Vein endothelial cell (primary cell): ENCODE measurements at places on chromosomes 12 and 14. TPM values are rescaled to one million over a fixed set of nuclear protein-coding genes. Genes with fewer than 3 reads are reported as not detected.

GIT2 gene
- 57.5 and 80.2 TPM in 2 replicates for total RNA-seq

EIF2S3B gene
- 0.96 and 2.6 TPM in 2 replicates for total RNA-seq

SRRM4 gene
- not detected in 2 replicates for total RNA-seq

MAP3K9 gene
- total RNA-seq = 0.57 and 0.65 TPM in 2 replicates

SMCO3 gene
- total RNA-seq = 0.10 and 0.65 TPM in 2 replicates
